ENCODE measurements at places on chromosomes 5 and 9. TPM values are rescaled to one million over a fixed set of nuclear protein-coding genes. Genes with fewer than 3 reads are reported as not detected.

The AQP3 gene
- 6.3 TPM for polyA plus RNA-seq

The TAF11L5 gene
- polyA plus RNA-seq, result not detected

The RAB24 gene
- polyA plus RNA-seq, result 19.2 TPM

DNA sequence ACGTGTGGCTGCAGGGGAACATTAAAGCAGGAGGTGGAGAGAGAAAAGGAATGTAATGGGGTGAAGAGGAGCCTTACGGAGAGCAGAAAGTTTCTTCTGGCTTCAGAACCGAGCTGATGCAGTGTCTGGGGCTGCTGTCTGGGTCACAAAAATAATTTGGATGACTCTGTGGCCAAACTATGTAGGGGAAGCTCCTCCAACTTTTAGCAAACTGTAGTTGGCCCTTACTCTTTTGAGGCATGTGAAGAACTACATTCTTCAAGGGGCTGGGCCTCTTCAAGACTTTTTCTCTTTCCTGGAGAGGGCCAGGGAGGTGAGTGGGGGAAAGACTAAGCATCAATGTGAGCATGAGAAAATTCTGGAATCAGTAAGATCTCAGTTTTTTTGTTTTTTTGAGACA lies 31.9 kb upstream of the SPARC start:
- peak; percentile 30 for DNase-seq

- no peak for DNase-seq
Measured at GRCh38 chr5:81972492-81972783, 615 bp downstream of the ATG10 start.

DNA sequence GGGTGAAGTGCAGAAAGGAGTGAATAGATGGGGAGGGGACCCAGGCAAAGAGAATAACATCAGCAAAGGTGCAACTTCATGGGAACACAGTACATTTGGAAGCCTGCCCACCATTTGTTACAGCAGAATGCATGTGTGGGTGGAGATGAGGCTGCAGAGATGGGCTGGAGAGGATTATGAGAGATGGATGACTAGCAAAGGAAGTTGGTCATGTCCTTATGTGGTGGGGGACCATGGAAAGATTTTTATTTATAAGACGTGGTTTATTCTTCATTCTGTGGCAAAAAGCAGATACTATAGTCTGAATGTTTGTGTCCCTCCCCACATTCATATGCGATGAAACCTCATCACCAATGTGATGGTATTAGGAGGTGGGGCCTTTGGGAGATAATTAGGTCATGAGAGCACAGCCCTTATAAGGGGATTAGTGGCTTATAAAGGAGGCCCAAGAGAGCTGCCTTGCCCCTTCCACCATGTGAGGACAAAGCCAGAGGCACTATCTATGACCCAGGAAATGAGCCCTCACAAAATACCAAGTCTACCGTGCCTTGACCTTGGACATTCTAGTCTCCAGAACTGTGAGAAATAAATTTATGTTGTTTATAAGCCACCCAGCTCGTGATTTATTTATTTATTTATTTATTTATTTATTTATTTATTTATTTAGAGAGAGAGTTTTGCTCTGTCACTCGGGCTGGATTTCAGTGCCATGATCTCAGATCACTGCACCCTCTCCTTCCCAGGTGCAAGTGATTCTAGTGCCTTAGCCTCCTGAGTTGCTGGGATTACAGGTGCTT lies 483.7 kb downstream of the RAB3C start:
- DNase-seq, result no peak

DNA sequence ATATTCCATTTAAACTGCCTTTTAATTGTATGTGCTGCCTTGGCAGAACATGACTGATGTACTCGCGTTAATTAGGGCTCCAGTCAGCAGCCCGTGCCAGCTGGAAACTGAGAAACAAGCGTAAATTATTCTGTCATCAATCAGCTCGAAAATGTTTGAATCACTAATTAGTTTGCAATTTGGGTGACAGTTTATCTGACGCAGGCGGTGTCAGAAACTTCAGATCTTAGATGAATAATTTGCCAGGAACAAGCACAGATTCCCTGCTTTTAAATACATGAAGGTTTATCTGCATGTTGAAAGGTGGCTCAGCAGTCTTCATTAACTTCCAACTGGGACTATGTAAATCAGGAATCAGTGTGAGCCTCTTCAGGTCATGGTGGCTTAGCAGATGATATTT lies 176.0 kb upstream of the TLE4 start:
- no peak for DNase-seq

DNA sequence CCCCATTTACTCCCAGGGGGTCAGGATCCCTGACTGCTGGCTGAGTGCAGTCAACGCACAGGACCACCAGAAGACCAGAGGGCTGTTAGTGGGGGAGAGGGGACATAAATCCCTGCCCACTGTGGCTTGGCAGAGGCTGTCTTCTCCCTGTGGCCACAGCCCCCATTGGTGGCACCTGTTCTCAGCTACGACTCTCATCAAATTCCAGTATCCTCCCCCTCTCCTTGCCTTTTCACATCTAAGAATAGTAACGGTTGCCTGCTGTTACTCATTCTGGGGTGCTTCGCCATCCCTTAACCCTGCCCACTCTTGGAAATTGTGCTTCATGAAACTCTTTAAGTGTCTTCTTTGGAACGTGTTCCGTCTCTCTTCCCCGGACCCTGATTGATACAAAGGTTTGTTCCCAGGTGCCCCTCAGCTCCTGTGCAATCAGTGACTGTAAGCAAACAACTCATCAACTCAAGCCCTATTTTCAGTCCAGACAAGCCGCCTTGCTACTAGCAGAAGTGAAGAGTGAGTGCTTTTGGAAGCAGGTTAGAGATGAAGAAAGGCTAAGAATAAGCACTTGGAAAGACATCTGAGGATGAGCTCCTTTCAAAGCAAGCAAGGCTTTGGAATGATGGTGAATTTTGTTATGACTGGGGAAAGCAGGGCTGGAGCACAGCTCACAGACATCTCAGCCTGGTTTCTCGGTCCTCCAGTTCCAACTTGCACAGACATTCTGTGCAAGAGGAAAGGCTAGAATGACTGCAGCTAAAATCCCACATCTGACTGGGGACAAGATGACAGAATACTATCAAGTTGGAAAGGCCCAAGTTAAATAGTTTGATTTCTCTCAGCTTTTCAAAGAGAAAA lies 22.9 kb upstream of the DENND1A start:
- no peak for DNase-seq
